ENCODE measurements at places on chromosomes 3 and 15.

- no peak for DNase-seq
Observed at GRCh38 chr3:191301017-191301416, 28.2 kb upstream of the CCDC50 start.

- DNase-seq: no peak
Observed at GRCh38 chr3:30314757-30315325, 291.6 kb upstream of the TGFBR2 start.

- DNase-seq: no peak
Observed at GRCh38 chr3:145942052-145942451, 218.9 kb downstream of the PLOD2 start.

DNA sequence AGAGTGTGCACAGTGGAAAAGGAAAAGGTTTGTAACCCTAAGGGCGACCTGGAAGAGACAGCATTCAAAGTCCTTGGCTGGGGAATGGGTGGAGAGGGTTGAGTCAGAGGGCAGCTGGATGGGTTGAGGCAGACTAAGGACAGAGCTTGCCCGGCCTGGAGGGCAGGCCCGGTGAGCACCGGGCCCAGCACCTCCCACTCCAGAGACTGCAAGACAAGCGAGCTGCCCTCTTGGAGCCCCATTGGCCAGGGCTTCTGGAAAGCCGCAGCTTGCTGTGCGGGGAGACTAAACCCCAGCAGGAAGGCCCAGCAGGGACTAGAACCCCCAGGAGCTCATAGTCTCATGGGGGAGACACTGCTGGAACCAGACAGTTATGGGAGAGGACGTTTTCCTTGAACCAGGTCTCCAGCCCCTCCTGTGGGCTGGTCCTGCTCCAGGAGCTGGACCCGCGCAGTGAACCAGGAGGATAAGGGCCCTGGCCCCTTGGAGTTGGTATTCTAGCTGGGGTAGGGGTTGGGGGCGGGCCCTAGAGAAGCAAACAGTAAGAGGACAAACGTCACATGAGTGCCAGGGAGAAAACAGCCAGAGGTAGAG lies 59.1 kb downstream of the RGMA start:
- no peak for DNase-seq

- DNase-seq: no peak
Observed at GRCh38 chr15:44554934-44555723, 18.2 kb downstream of the EIF3J start.

DNA sequence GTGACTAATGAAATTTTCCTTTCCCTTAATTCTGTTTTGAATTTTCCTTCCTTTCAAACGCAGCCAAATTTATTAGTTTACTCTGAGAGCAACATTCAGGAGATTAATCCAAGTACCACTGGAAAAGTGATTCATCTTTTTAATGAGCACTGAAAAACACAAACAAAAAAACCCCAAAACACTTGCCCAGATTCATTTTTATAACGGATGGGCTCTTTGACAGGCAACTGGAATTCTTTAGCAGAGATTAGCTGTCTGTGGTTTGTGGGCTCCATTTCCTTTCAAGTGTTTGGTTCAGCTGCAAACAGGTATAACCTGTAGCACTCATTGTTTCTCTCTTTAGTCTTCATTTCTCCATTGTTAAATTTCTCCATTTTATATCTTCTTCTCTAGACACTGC lies 3.1 kb upstream of the POLR2M start:
- DNase-seq: no peak

DNA sequence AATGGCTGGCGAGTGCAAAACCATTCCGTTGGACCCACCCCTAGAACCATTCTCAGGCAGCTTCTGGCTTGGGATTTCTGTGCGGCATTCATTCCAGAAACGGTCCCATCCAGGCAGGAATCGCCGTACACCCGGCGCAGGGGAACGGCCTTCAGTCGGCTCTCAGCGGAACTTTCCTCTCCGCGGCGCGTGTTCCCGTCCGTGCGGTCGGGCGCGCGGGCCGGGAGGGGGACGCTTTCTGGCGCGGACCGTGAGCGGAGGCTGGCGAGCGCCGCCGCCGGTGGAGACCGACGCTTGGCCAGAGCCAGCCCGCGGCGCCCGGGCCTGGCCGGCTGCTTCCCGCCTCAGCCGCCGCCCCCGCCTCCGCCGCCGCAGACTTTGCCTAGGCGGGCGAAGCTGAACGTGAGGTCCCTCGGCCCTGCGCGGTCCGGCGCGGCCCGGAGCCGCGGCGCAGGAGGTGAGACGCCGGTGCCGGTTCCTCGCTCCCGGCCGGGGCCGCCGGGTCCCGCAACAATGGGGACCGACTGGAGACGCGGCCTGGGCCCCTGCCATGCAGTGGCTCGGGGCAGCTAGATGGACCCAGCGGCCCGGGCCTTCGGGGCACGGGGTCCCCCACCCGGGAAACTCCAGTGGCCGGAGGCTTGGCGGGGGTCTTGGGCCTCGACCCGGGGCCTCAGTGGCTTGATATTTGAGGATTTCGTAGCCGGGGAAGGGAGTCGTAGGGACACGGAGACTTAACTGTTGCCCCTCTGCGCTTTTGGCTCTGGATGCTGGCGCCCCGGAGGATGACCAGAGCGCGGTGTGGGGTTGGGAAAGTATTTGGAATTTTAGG lies at the start of gene RAD54L2:
Gene RAD54L2 (plus strand): TSS at position 261 of the 832 bp plus-strand sequence. CDS start 51,702 bp downstream, outside the sequence.
- DNase-seq: peak; percentile 95

- no peak for DNase-seq
Observed at GRCh38 chr3:115021061-115021460, 126.0 kb downstream of the ZBTB20 start.

DNA sequence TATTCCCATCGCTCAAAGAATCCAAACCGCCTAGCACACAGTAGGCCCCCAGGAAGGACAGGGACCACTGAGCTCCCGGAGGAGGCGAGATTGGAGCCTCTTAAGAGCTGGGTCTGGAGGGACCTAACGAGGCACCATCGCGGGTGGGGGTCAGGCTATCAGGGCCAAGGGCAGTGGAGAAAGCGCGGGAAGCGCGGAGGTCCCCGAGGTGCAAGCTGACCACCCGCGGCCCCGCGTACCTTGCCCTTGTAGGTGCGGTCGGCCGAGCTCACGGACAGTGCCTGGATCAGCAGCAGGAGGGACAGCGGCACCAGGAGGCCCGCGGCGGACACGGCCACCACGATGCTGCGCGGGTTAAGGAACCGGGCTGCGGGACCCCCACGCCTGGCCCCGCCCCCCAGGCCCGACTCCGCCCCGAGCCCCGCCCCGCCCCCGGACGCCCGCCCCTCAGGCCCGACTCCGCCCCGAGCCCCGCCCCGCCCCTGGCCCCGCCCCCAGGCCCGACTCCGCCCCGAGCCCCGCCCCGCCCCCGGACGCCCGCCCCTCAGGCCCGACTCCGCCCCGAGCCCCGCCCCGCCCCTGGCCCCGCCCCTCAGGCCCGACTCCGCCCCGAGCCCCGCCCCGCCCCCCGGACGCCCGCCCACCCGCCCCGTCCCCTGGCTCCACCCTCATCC lies 3.9 kb downstream of the ZDHHC19 start:
- no peak for DNase-seq

- no peak for DNase-seq
Observed at GRCh38 chr15:70202756-70203155, 105.0 kb upstream of the TLE3 start.

GRCh38 chr3:22907796-22908195 lies 295.3 kb upstream of the UBE2E2 start:
- DNase-seq: no peak

DNA sequence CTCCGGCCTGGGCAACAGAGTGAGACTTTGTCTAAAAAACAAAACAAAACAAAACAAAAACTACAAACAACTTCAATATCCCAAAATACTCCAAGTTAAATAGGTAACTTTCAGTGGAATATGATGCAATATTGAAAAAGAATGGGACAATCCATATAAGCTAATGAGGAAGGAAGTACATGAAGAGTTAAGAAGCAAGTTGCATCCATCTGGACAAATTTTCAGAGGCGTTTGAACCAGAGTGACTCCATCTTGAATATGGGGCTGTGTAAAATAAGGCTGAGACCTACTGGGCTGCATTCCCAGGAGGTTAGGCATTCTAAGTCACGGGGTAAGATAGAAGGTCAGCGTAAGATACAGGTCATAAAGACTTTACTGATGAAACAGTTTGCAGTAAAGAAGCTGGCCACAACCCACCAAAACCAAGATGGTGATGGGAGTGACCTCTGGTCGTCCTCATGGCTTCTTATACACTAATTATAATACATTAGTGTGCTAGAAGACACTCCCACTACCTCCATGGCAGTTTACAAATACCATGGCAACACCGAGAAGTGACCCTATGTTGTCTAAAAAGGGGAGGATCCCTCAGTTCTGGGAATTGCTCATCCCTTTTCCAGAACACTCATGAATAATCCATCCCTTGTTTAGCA lies 58.1 kb upstream of the LCTL start:
- no peak for DNase-seq

DNA sequence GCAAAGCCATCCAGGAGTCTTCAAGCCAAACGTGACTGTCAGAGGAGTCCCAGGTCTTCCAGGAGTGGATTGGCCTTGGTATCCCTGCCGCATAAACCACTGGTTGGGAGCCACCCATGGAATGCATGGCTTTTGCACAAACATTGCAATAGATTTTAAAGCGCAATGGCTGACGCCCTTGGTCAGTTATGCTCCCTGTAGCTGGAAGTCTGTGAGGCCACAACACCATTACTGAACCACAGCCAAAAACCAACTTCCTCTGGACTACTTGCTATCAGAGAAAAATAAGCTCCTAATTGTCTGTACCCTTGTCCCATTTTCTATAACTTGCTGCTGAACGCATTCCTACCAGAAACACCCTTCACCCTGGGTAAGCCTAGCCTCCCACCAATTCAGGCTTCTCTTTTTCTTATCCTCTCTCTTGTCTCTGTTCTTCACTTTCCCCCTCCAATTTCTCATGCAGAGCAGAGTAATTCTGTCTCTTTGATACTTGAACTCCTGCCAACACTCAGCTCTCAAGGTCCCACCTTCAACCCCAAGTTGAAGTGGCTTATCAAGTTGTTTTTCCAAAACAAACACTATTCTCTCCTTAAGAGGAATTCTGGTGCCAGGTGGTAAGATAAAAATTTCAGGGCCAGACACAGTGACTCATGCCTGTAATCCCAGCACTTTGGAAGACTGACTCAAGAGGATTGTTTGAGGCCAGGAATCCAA lies 176.4 kb upstream of the UBE2E1 start:
- DNase-seq: no peak

Measured in D341Med (cell line).